BJ (cell line): ENCODE measurements at places on chromosomes 6 and 20. TPM values are rescaled to one million over a fixed set of nuclear protein-coding genes. Genes with fewer than 3 reads are reported as not detected.

The UBR2 gene
- polyA plus RNA-seq = 9.8 and 18.2 TPM in 2 replicates

The GHRH gene
- polyA plus RNA-seq = not detected in 2 replicates

The THEMIS gene
- polyA plus RNA-seq = not detected in 2 replicates

The FAM217A gene
- not detected in 2 replicates for polyA plus RNA-seq

The COL9A1 gene
- polyA plus RNA-seq = not detected in 2 replicates

The PBOV1 gene
- not detected in 2 replicates for polyA plus RNA-seq

The APOBEC2 gene
- polyA plus RNA-seq = not detected in 2 replicates

The SASH1 gene
- polyA plus RNA-seq = 30.4 and 32.2 TPM in 2 replicates

The PRICKLE4 gene
- polyA plus RNA-seq = 0.31 TPM in 1 of 2 replicates, not detected in the other

The FAM110A gene
- 2.9 and 4.2 TPM in 2 replicates for polyA plus RNA-seq

The RBM24 gene
- polyA plus RNA-seq = 14.7 and 19.9 TPM in 2 replicates

The TCP1 gene
- polyA plus RNA-seq = 107 and 144 TPM in 2 replicates

The OVOL2 gene
- polyA plus RNA-seq = not detected in 2 replicates

DNA sequence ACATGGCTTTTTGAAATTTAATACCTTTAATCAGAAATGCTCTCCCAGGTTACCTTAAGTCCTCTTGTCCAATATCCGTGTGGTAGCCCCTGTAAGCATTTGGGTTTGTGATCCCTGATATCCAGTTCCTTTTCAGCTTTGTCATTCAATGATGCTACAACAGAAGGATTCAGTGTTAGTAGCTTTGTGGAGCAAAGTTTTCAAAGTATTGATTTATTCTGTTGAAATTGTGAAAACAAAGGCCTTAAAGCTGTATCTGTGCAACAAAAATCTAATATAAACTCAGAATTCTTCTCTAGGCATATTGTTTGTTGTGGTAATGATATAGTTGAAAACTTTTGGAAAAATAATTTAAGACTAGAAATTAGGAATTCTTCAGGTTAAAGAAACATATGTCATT, 91.9 kb downstream of the ADGRB3 start:
- DNase-seq = no peak

- DNase-seq = no peak
Measured at GRCh38 chr20:36274181-36274841, 31.8 kb upstream of the DLGAP4 start.

DNA sequence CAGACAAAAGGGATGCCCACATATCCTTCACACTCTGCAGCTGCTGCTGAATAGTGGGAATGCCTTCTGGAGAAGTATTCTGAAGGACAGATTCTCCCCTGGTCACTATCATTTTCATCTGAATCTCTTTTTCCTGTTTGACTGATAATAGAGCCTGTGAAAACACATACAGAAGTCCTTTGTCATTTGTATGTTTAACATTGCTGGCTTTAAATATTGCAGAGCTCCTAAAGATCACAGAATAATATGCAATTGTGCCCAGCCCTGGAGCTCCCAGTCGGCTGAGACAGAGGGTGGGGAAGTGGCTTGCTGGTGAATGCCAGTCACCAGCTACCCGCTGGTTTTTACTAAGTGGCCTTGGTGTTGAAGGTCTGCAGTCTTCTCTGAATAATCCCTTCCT, 272.3 kb downstream of the SYNE1 start:
- no peak for DNase-seq

DNA sequence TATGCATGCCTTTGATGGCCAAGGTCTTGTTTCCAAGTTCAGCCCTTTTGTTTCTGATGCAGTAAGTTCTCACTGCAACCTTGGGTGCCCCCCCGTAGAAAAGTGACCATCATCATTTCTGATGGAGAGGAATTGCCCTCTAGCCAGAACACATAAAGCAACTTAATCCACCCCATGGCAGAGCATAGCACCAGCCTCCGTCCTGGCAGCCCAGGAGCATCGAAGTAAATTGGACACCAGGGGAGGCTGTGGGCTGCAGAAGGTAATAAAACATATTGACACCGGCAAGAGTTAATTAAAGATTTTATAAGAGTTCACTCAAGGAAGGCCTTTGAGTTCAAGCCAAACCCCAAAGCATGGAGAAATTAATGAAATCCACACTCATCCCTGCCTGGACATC, 39.2 kb upstream of the CST7 start:
- no peak for DNase-seq

- peak; percentile 12 for DNase-seq
Measured at GRCh38 chr6:79872986-79873385, 74.4 kb downstream of the ELOVL4 start.

DNA sequence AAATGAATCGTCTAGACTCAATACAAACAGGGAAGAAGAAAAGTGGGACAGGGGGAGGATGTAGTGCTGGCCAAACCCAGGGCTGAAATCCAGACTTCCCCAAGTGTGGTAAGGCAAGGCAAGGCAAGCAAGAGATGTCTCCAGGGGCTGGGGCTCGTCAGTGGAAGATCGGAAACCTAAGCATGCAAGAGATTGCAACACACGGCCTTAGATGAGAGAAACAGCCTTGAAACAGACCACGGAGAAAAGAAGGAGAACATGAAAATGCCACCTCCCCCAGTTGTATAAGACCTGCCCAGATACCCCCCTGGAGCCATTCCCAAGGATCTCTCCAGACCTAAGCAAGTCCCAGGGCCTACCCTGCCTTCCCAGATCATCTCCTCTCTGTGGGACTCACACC, 20.0 kb downstream of the VEGFA start:
- DNase-seq = no peak

DNA sequence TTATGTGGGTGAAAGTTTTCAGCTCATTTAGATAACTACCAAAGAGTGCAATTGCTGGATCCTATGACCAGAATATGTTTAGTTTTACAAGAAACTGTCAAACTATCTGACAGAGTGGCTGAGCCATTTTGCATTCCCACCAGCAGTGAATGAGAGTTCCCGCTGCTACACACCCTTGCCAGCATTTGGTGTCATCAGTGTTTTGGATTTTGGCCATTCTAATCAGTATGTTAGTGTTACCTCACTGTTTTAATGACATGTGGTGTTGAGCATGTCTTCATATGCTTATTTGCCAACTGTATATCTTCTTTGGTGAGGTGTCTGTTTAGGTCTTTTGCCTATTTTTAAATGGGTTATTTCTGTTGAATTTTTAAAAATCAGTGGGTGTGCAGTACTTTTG, 120.9 kb downstream of the CFAP61 start:
- no peak for DNase-seq

GRCh38 chr20:25484224-25484846, 76.9 kb downstream of the GINS1 start:
- DNase-seq = no peak

DNA sequence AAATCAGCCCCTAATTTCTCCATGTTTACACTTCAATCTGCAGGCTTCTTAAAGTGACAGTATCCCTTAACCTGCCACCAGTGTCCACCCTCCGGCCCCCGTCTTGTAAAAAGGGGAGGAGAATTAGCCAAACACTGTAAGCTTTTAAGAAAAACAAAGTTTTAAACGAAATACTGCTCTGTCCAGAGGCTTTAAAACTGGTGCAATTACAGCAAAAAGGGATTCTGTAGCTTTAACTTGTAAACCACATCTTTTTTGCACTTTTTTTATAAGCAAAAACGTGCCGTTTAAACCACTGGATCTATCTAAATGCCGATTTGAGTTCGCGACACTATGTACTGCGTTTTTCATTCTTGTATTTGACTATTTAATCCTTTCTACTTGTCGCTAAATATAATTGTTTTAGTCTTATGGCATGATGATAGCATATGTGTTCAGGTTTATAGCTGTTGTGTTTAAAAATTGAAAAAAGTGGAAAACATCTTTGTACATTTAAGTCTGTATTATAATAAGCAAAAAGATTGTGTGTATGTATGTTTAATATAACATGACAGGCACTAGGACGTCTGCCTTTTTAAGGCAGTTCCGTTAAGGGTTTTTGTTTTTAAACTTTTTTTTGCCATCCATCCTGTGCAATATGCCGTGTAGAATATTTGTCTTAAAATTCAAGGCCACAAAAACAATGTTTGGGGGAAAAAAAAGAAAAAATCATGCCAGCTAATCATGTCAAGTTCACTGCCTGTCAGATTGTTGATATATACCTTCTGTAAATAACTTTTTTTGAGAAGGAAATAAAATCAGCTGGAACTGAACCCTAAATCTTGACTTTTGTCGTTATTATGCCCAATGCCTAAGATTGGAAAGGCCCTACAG, 4.5 kb downstream of the SOX4 start:
- DNase-seq = no peak

- DNase-seq = no peak
Measured at GRCh38 chr6:168684906-168685305, 243.9 kb downstream of the SMOC2 start.

- DNase-seq = no peak
Measured at GRCh38 chr20:45406260-45407066, 1.6 kb upstream of the DBNDD2 start.

DNA sequence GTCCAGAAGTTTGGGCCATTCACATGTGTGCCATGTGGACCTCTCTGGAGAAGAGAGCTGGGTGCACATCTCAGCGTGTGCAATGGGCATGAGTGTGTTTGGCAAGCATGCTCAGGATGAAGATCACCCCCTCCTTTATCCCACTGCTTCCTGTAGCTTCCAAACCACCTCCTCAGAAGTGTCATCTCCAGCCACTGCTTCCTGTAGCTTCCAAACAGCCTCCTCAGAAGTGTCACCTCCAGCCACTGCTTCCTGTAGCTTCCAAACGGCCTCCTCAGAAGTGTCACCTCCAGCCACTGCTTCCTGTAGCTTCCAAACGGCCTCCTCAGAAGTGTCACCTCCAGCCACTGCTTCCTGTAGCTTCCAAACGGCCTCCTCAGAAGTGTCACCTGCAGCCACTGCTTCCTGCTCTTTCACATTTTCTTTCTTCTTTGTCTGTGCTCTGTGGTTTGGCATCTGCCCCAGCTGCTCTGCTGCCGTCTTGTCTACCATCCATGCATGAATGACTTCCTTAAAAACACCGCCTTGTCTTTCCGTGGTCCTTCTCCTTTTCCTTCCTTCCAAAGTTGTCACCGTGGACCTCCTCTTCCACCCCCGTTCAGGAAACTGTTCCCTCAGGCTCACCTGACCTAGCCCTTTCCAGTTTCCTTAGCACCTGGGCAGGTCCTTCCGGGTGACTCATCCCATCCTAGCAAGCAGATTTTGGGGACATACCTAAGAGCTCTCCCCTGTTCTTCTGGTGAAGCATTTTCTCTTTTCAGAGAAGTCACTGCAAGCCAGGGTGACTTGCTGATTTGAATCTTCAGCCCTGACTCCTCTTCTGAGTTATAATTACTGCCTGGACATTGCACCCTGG, 43.5 kb upstream of the TIAM2 start:
- DNase-seq = no peak

- no peak for DNase-seq
Measured at GRCh38 chr6:110512991-110513390, 36.6 kb upstream of the SLC22A16 start.

DNA sequence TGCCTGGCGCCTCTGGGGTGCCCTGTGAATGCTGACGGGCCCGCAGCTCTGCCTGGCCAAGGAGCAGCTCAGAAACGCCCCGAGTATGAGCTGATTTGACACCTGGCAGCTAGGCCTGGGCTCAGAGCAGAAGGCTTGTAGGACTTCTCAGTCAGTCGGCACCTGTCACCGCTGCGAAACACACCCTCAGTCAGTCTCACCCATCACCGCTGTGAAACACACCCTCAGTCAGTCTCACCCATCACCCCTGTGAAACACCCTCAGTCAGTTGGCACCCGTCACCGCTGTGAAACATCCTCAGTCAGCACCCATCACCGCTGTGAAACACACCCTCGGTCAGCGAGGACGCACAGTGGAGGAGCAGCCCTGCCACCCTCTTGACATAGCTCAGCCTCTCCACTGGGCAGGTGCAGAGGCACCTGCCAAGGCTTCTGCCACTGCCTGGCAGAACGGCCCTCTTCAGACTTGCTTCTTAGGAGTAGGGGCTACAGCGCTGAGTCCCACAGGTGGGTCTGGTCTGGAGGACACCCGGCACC, 109.0 kb downstream of the PSMB1 start:
- DNase-seq = no peak

GRCh38 chr20:57666106-57666833, 43.5 kb downstream of the PMEPA1 start:
- no peak for DNase-seq

DNA sequence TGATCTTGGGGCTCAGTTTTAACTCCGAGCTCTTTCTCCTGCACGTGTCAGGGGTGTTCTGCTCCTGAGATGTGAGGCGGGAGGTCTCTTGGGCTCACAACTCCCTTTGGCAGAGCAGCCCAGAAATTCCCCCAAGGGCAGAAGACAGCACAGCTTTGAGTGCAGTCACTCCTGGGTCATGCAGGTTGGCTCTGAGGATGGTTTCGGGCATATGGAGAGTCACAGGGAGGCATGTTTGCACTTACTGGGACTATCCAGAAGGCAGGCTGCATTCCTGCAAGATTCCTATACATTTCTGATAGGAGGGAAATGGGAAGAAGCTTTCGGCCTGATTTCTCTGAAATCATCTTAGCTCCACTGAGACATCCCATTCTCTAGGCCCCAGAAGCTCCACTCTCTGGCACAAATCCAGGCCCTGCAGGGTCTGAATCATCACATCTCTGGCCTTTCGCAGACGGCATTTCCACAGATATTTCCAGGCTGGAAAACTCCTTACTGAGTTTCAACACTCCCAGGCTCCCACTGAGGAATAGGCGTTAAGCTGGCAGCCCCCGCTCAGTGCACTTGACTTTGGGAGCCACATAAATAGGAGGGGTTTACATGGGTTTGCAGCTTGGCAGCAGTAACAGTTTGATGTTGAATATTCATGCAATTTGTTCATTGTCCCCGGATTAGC, 39.7 kb downstream of the AGPAT4 start:
- DNase-seq = peak; percentile 57

- no peak for DNase-seq
Measured at GRCh38 chr6:170203212-170203611, 87.7 kb downstream of the DLL1 start.

DNA sequence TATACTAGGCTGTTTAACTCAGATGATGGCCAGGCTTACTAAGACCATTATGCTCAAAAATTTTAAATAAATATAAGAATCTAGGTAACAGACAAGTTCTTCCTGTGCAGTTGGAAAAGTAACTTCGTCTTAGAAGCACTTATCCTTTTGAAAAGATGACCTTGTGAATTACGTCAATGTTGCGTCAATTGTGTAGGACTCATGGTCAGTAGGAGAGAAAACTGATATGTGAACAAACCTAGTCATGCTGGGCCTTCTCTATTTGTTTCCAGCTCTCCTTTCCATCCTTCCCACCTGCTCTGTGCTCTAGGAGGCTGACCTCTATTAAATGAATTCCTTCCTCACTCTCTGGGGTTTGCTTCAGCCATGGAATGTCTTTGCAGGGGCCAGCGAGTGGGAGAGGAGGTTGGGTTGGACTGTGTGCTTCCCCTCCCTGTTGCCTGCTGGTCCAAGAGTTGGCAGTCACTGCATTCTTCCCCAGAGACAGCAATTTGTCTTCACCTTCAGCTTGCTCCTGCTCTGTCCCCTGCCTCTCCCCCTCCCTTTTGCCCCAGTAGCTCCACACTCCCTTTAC, 128.0 kb upstream of the TNFAIP3 start:
- DNase-seq = no peak

- no peak for DNase-seq
Measured at GRCh38 chr6:138577151-138577915, 78.0 kb upstream of the NHSL1 start.

DNA sequence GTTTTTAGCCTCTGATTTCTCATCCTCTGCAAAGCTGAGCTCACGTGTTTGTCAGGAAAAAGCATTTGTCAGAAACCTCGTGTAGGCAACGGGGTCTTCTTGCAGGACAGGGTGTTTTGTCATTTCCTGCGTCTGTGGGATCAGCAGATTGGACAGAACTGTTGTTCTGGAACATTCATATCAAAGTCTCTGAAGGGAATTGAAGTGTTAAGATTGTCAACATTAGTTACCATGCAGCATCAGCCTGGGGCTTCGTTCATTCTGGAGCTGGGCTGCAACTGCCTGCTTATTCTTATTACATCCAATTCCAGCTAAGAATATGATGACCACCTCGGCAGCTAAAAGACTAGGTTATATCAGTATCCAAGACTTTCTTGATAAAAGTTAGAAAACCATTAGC, 71.0 kb upstream of the RALGAPA2 start:
- no peak for DNase-seq
